Activated T-helper 1 cell treated with anti-CD3 and anti-CD28 coated beads, Interleukin-12 subunit alpha, Interleukin-12 subunit beta, Interleukin-2, Interleukin-4 antibody, amounts not matched to agents 30 ng/mL and 10 ng/mL and 1 ng/mL, durations not matched to agents 14 hours and 24 hours and 36 hours (primary cell): ENCODE measurements at places on chromosomes 11 and 22. TPM values are rescaled to one million over a fixed set of nuclear protein-coding genes. Genes with fewer than 3 reads are reported as not detected.

- no peak for DNase-seq
Observed at GRCh38 chr11:61747967-61748285, 4.5 kb upstream of the MYRF start.

DNA sequence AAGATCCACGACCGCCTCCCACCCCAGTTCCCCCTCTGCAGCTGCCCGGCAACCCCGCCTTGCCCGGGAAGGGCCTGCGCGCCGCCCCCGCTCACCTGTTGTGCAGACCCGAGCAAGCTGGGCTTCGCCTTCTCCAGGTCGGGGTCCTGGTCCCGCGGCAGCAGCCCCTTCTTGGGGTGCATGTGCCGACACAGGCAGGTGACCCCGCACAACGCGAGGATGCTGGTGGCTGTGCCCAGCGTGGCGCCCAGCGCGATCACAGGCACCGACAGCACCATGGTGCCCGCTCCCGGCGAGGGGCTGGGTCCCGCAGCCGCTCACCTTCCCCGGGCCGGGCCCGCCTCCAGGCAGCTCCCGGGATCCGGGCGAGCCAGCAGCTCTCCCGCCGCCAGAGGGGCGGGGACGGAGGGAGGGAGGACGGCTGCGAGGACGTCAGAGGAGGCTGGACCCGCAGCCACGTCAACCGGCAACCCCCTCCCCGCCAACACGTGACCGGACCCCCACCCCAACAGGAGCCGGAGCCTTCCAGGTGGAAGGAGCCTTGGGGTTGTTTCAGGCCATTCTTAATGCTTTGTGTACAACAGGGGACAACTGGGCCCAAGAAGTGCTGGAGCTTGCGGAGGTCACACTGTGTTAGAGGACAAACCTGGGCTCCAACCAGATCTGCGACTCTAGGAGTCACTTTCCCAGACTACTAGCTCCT, at the start of gene SYT13:
TSS of gene SYT13 (minus strand) at position 412 of the 703 bp plus-strand sequence. CDS start at position 278, 134 bp downstream.
- DNase-seq = no peak

- no peak for DNase-seq
Observed at GRCh38 chr11:104191124-104191523, 27.2 kb upstream of the PDGFD start.

GRCh38 chr22:33515795-33516194, 404.5 kb downstream of the LARGE1 start:
- DNase-seq = no peak

GRCh38 chr22:17057959-17058814, 26.6 kb upstream of the IL17RA start:
- DNase-seq = peak; percentile 10

- DNase-seq = no peak
Observed at GRCh38 chr11:109731451-109731850, 309.5 kb downstream of the C11orf87 start.

- no peak for DNase-seq
Observed at GRCh38 chr11:78429660-78430059, 12.0 kb upstream of the GAB2 start.

DNA sequence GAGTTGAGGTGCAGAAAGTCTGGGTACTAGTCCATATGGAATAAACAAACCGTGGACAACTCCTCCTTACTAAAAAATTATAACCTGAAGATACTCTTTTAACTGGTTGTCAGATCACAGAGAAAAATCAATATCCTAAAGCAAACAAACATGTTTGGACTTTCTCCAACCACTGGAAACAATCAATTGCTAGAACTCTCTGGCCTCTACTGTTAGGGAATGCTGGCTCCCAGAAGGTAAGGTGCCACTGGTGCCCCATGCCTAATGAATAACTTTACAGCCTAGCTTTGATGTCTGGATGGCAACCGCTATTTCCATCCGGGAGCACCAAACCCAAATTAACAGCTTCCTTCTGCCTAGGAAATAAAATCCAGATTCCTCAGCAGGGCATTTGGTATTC, 74.5 kb downstream of the AMBRA1 start:
- DNase-seq = no peak

GRCh38 chr22:38699784-38700183, 959 bp downstream of the JOSD1 start:
- no peak for DNase-seq

GRCh38 chr22:49961005-49961600, 531 bp downstream of the PIM3 start:
- DNase-seq = peak; percentile 38

- no peak for DNase-seq
Observed at GRCh38 chr11:118313242-118313641, 8.7 kb downstream of the CD3E start.

DNA sequence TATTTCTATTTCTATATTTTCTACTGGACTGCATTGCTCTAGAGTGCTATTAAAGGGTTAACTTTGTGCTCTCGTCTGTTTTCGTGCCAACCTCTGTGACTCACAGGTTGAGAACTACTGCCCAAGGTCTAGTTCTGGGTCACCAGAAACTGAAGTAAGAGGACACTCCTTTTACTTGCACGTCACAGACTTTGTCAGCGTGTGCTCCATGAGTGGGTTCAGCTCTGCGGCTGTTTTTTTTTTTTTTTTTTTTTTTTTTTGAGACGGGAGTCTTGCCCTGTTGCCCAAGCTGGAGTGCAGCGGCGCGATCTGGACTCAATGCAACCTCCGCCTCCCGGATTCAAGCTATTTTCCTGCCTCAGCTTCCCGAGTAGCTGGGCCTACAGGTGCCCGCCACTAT, 49.8 kb downstream of the CLMP start:
- DNase-seq = no peak

GRCh38 chr11:6321356-6321755, 1.1 kb upstream of the CAVIN3 start:
- DNase-seq = no peak

DNA sequence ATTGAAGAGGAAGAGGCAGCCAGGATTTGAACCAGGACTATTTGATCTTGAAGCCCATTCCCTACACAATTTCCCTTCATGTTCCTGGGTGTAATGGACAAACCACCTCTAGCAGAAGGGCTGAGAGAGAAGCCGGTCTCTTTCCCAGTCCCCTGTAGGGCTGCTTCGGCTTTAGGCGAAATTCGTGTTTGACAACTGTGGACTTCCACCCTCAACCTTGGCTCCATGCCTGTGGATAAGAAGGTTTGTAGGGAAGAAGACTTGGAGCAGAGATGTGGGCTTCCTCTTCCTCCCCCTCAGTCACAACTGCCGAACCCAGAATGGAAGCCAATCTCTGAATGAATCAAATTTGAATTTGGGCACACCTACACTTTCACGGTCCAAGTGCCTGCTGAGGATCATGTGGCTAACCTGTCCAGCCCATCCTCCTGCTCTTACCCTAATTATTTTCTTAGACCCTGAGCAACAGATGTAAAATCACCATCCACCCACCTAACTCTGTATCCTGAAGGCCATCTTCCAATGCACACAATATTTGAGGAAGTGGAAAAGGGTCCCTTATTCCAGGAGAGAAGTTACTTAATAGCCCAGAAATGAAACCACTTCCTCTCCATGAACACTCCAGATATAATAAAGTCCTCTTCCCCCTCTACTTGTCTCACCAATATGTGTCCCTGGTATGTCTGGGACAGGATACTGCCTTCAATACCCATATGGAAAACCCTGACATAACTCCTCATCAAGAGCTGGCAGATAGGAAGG, 10.1 kb upstream of the SCN2B start:
- DNase-seq = no peak

GRCh38 chr22:50443197-50443596, 31.6 kb downstream of the SBF1 start:
- DNase-seq = no peak

GRCh38 chr22:22941831-22942510, 54.4 kb downstream of the IGLL5 start:
- no peak for DNase-seq

DNA sequence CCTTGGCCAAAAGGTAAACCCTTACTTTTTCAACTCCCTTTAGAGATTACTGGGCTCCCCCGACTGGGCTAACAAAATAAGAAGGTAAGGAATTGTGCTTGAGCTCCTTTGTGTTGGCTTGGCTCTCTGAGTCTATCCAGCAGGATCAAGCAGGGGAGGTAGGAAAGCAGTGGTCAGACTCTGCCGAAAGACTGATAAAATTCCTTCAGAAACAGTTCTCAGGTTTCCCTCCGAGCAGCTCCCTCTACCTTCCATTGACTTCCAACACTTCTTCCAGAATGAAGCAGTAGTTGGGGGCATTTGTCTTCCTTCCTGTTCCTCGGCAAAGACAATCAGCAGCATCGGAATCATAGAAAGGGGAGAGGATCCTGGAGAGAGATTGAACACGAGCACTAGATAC, 16.1 kb upstream of the CARD18 start:
- DNase-seq = no peak

DNA sequence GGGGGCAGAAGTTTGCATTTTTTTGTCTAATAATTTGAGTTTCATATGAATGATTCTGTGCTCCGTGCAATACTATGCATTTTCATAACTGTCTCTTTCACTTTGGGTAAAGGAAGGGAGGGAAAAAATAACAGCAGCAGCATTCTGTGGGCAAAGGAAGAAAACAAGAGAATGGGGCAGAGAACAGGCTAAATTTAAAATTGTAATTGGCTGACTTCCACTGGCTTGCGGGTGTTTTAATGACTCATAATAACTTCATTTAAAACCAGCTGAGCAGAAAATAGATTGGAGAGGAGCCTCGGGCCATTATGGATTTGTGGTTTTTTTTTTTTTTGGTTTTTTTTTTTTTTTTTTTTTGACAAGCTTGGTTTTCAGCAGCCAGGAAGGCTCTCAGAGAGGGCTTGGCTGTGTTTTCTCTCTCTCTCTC, 107.4 kb downstream of the ZBTB16 start:
- no peak for DNase-seq

- no peak for DNase-seq
Observed at GRCh38 chr22:19849835-19850762, 4.6 kb downstream of the GNB1L start.

- no peak for DNase-seq
Observed at GRCh38 chr11:132056689-132057088, 686.3 kb downstream of the NTM start.

Gene CNGA4
- 0.10 TPM in 1 of 2 replicates, not detected in the other for total RNA-seq

Gene NNMT
- total RNA-seq = not detected in 2 replicates

Gene PLEKHB1
- 1.3 and 2.0 TPM in 2 replicates for total RNA-seq

Gene KRTAP5-1
- total RNA-seq = not detected in 2 replicates

Gene C1QTNF4
- 0.16 TPM in 1 of 2 replicates, not detected in the other for total RNA-seq

Gene VSIG10L2
- total RNA-seq = not detected in 2 replicates

Gene CATSPERZ
- total RNA-seq = 0.47 TPM in 1 of 2 replicates, not detected in the other

Gene C22orf31
- not detected in 2 replicates for total RNA-seq

Gene ELFN2
- 0.05 and 0.08 TPM in 2 replicates for total RNA-seq

Gene MMP27
- not detected in 2 replicates for total RNA-seq

Gene TTLL1
- total RNA-seq = 2.0 TPM in 2 replicates

Gene SLC5A12
- not detected in 2 replicates for total RNA-seq

Gene MRGPRX4
- not detected in 2 replicates for total RNA-seq

Gene TRPM5
- not detected in 2 replicates for total RNA-seq

Gene POU2AF2
- not detected in 2 replicates for total RNA-seq

Gene NXPE1
- not detected in 2 replicates for total RNA-seq

Gene CHEK1
- total RNA-seq = 109 and 123 TPM in 2 replicates

Gene NCAM1
- not detected in 2 replicates for total RNA-seq
